ENCODE measurements at places on chromosomes 3 and 15. TPM values are rescaled to one million over a fixed set of nuclear protein-coding genes. Genes with fewer than 3 reads are reported as not detected.

The C3orf20 gene
- total RNA-seq, result under 0.01 TPM

The CCDC71 gene
- total RNA-seq, result 13.8 TPM

The DYNLT2B gene
- total RNA-seq, result 10.4 TPM

The FNDC3B gene
- 103 TPM for total RNA-seq

The RASSF1 gene
- total RNA-seq, result 31.6 TPM

The CCDC54 gene
- total RNA-seq, result not detected

The P2RY1 gene
- total RNA-seq, result 0.35 TPM

The CACNA2D2 gene
- total RNA-seq, result not detected

The NGRN gene
- 69.7 TPM for total RNA-seq

The VGLL3 gene
- 2.9 TPM for total RNA-seq

The AADACL2 gene
- total RNA-seq, result not detected

The DUOXA2 gene
- not detected for total RNA-seq

The ADAMTS17 gene
- total RNA-seq, result not detected

The TEX9 gene
- 4.1 TPM for total RNA-seq

The DOCK3 gene
- total RNA-seq, result 0.12 TPM

The C2CD4A gene
- total RNA-seq, result not detected

The ASB14 gene
- not detected for total RNA-seq
